ENCODE measurements at places on chromosomes 7 and 10.

DNA sequence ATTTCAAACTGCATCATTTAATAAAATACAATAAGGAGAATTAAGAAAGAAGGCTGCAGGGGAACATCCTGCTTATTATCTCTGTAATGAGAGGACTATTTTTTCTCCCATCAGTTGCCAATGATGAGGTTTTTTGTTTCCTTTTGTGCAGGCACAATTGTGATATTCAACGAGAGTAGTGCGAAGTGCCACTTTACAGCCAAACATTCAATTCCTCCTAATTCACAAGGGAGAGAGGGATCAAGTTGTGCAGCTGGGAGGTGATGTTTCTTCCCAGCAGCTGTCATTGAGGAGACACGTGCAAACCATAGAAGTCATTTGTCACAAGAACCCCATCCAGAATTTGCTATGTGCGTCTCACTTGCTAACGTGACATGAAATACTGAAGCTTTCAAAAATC lies 81.6 kb upstream of the ICA1 start:
- H3K27me3 ChIP-seq = no peaks in the 10 kb centered on the region
- DNase-seq = no peak
- no peak overlapping the region for H3K27ac ChIP-seq
- no peaks in the 10 kb centered on the region for H3K36me3 ChIP-seq

GRCh38 chr7:131905471-131905973 lies 349.1 kb upstream of the PODXL start:
- no peaks in the 10 kb centered on the region for H3K27me3 ChIP-seq
- no peak overlapping the region for H3K4me3 ChIP-seq
- no peaks in the 10 kb centered on the region for H3K4me1 ChIP-seq
- H3K36me3 ChIP-seq = no peaks in the 10 kb centered on the region
- no peak overlapping the region for H3K27ac ChIP-seq
- no peak for DNase-seq

DNA sequence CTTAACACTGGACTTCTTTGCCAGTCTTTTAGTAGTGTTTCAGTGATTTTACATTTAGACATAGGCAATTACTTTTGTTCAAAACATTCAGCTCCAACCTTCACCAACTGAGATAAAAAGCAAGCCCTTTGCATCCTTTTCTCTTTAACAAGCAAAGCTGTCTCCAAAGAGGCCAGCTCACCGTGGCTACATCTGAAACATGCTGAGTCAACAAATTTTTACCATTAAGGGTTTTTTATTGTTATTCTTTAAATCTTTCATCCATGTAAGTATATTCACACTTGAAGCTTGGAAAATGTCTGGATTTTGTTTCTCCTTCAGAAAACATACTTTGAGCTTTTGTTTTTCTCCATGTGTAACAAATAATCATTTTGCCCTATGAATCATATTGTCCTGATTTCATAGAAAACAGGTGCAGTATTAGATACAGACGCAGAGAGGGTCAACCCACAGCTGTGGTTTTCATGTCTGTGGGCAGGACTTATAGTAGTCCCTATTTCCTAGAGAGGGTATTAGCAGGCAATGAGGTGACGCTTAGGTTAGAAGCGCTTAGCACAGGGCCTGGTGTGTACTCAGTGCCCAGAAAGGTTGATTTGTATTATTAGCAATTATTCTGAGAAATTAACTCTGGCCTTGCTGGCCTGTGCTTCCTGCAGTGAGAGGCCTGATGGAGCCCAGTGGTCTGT lies 99.5 kb downstream of the MKI67 start:
- no peak overlapping the region for H3K4me3 ChIP-seq
- no peak overlapping the region for H3K27ac ChIP-seq
- no peaks in the 10 kb centered on the region for H3K27me3 ChIP-seq
- H3K36me3 ChIP-seq = no peaks in the 10 kb centered on the region
- no peaks in the 10 kb centered on the region for H3K4me1 ChIP-seq
- DNase-seq = no peak

- no peak overlapping the region for H3K4me3 ChIP-seq
- H3K36me3 ChIP-seq = no peaks in the 10 kb centered on the region
- no peaks in the 10 kb centered on the region for H3K4me1 ChIP-seq
- no peak for DNase-seq
- H3K27me3 ChIP-seq = no peaks in the 10 kb centered on the region
Observed at GRCh38 chr7:88299126-88299525, 7.6 kb downstream of the STEAP4 start.

- no peak overlapping the region for H3K4me3 ChIP-seq
- H3K4me1 ChIP-seq = peaks cover 77% of the 10 kb centered on the region
- peak; percentile 73 for DNase-seq
- H3K36me3 ChIP-seq = no peaks in the 10 kb centered on the region
- H3K27me3 ChIP-seq = no peaks in the 10 kb centered on the region
Observed at GRCh38 chr7:36777062-36777461, 52.8 kb upstream of the AOAH start.

- no peak overlapping the region for H3K27ac ChIP-seq
- no peak for DNase-seq
- no peaks in the 10 kb centered on the region for H3K4me1 ChIP-seq
Observed at GRCh38 chr10:124057601-124058000, 35.8 kb downstream of the CHST15 start.

DNA sequence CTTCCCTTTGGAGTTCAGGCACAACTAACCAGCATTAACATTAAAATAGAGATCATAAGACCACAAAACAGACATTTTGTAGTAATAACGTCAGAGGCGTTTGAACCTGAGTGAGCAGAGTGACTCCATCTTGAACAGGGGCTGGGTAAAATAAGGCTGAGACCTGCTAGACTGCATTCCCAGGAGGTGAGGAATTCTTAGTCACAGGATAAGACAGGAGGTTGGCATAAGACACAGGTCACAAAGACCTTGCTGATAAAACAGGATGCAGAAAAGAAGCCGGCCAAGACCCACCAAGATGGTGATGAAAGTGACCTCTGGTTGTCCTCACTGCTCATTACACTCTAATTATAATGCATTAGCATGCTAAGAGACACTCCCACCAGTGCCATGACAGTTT lies 493.2 kb upstream of the AUTS2 start:
- no peaks in the 10 kb centered on the region for H3K4me1 ChIP-seq
- H3K27me3 ChIP-seq = no peaks in the 10 kb centered on the region
- DNase-seq = no peak
- H3K4me3 ChIP-seq = no peak overlapping the region
- H3K27ac ChIP-seq = no peak overlapping the region

DNA sequence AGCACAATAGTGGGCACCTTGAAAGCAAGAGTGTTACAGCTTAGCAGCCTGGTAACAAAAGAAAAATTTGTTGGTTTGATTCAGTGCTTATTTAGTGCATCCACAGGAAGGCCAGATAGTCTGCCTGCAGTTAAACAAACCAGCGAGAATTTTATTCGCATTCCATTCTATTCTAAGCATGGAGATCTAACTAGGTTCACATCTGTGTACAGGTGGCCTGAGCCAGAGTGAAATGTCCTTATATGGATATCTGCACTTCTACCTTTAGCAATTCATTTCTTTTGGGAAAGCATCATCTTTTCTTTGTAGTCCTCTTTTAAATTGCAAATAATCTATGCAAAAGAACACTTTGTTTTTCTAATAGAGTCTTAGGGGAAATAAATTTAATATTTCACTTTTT lies 659.0 kb upstream of the FZD8 start:
- no peaks in the 10 kb centered on the region for H3K36me3 ChIP-seq
- H3K27me3 ChIP-seq = no peaks in the 10 kb centered on the region
- H3K4me3 ChIP-seq = no peak overlapping the region
- H3K27ac ChIP-seq = no peak overlapping the region
- DNase-seq = no peak

- H3K27ac ChIP-seq = peak overlapping the region; percentile 57
- H3K36me3 ChIP-seq = no peaks in the 10 kb centered on the region
- H3K4me1 ChIP-seq = peaks cover 59% of the 10 kb centered on the region
- DNase-seq = peak; percentile 28
Observed at GRCh38 chr10:6141296-6142151, 52.7 kb downstream of the RBM17 start.

DNA sequence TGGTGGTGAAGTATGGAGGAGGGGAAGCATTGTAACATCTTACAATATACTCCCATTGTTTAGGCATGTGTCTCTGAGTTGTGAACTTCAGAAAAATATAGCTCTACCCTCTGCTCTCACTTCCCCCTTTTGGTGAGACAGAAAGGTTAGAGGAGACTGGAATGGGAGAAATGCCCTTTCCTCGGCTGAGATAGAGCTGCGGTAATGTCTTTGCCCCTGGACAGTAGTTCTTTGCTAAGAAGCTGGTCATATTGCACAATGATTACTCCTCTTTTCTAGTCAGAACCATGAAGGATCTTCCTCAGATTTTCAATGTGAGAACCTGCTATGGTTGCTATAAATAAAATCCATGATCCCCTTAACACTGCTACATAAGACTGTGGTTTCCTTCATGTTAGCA lies 171.0 kb downstream of the SEM1 start:
- no peak for DNase-seq
- H3K27me3 ChIP-seq = no peaks in the 10 kb centered on the region
- H3K4me1 ChIP-seq = no peaks in the 10 kb centered on the region
- no peak overlapping the region for H3K4me3 ChIP-seq
- H3K27ac ChIP-seq = no peak overlapping the region
- H3K36me3 ChIP-seq = no peaks in the 10 kb centered on the region

- H3K4me3 ChIP-seq = no peak overlapping the region
- H3K27me3 ChIP-seq = no peaks in the 10 kb centered on the region
- H3K4me1 ChIP-seq = no peaks in the 10 kb centered on the region
- no peak for DNase-seq
- H3K36me3 ChIP-seq = no peaks in the 10 kb centered on the region
Observed at GRCh38 chr7:124996778-124997177, 67.2 kb upstream of the POT1 start.

DNA sequence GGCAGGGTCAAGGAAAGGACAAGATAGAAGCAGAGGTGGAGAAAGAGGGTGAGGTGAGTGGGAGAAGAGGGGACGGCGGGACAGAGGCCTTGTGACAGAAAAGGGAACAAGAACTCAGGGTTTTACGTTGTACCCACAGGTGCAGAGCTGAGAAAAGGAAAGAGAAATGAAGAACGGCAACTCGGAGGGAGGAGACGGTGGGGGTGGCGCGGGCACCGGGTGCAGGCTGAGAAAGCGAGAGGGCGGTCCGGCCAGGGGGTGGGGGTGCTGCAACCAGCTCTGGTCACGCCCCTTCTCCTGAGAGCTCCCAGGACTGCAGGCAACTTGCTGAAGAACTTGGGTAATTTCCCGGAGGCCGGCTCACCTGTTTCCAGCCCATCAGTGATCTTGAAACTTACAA lies 65.3 kb downstream of the CARD11 start:
- peaks cover 19% of the 10 kb centered on the region for H3K36me3 ChIP-seq
- DNase-seq = peak; percentile 28
- H3K4me3 ChIP-seq = no peak overlapping the region
- no peaks in the 10 kb centered on the region for H3K27me3 ChIP-seq

DNA sequence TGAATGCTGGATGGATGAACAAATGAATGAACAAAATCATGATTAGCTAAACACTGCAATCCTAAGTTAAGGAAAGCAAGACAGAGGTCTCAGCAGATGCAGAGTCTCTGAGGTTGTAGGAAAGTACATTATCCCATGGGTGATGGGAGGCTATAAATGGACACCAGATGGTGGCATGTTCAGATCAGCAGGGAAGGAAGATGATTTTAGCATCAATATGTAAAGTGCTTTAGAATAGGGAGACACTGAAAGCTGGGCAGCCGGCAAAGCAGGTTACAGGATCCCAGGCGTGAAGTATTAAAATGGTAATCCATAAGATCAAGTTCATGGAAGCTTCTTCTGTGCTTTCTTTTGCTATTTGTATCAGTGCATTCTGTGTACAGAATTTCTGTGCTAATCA lies 7.9 kb upstream of the RAPGEF5 start:
- no peak overlapping the region for H3K27ac ChIP-seq
- no peaks in the 10 kb centered on the region for H3K4me1 ChIP-seq
- no peak overlapping the region for H3K4me3 ChIP-seq
- no peaks in the 10 kb centered on the region for H3K36me3 ChIP-seq

DNA sequence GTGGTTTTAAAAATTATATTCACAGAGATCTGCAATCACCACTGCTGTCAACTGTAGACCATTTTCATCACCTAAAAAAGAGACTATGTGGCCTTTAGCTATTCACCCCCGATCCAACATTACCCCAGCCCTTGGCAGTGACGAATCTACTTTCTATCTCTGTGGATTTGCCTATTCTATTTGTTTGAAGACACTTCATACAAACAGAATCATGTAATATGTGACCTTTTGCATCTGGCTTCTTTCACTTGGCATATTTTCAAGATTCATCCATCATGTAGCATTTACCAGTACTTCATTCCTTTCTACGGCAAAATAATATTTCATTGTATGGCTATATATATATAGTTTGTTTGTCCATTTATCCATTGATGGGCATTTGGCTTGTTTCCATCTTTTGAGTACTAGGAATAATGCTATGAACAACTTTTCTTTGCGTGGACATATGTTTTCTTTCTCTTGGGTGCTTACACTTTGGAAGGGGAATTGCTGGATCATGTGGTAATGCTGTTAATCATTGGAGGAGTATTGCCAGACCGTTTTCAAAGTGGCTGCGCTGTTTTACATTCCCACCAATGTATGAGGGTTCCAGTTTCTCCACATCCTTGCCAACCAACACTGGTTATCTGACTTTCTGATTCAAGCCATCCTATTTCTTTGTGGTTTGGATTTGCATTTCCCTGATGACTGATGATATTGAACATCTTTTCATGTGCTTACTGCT lies 22.3 kb downstream of the ADAMTS14 start:
- H3K27ac ChIP-seq = no peak overlapping the region
- no peak overlapping the region for H3K4me3 ChIP-seq
- H3K36me3 ChIP-seq = no peaks in the 10 kb centered on the region
- H3K27me3 ChIP-seq = no peaks in the 10 kb centered on the region

GRCh38 chr7:44275146-44275545 lies 50.2 kb downstream of the CAMK2B start:
- no peaks in the 10 kb centered on the region for H3K4me1 ChIP-seq
- no peak for DNase-seq
- no peaks in the 10 kb centered on the region for H3K27me3 ChIP-seq
- H3K27ac ChIP-seq = no peak overlapping the region
- H3K4me3 ChIP-seq = no peak overlapping the region

GRCh38 chr7:123528265-123528664 lies 6.1 kb downstream of the IQUB start:
- H3K4me3 ChIP-seq = no peak overlapping the region
- peaks cover 6% of the 10 kb centered on the region for H3K27me3 ChIP-seq
- H3K36me3 ChIP-seq = no peaks in the 10 kb centered on the region
- H3K4me1 ChIP-seq = peaks cover 9% of the 10 kb centered on the region

GRCh38 chr7:55130395-55131141 lies 111.8 kb downstream of the EGFR start:
- no peak overlapping the region for H3K4me3 ChIP-seq
- no peak for DNase-seq
- H3K36me3 ChIP-seq = no peaks in the 10 kb centered on the region

DNA sequence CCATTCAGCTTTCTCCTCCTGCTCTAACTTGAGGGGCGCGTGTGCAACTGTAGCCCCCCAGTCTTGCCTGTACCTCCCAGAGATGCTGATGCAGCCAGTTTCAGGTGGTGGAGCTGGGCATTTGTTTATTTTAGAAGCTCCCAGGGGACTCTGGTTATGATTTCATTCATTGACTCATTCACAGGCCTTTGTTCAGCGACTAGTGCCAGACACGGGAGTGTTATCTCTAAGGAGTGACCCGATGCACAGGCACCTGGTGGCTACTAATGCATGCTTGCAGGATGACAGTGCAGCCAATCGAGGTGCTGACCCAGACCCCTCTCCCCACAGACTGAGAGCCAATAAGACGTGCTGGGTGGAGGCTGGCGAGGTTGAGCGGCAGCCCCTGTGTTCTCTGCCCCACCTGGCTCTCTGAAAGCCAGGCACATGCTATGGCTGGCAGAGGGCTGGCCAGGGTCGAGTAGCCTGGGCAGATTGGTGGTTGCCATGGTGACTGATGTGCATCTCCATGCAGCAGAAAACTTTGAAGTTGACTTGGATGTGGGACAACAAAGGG lies 19.7 kb upstream of the SLC18A2 start:
- DNase-seq = no peak
- H3K27me3 ChIP-seq = peaks cover 4% of the 10 kb centered on the region
- H3K4me3 ChIP-seq = no peak overlapping the region
- H3K4me1 ChIP-seq = peaks cover 11% of the 10 kb centered on the region

Data from CD4-positive, alpha-beta memory T cell (primary cell).